ENCODE measurements at places on chromosomes 11 and 22.

GRCh38 chr11:100684101-100685065 lies 2.7 kb upstream of the ARHGAP42 start:
- no peak for DNase-seq

DNA sequence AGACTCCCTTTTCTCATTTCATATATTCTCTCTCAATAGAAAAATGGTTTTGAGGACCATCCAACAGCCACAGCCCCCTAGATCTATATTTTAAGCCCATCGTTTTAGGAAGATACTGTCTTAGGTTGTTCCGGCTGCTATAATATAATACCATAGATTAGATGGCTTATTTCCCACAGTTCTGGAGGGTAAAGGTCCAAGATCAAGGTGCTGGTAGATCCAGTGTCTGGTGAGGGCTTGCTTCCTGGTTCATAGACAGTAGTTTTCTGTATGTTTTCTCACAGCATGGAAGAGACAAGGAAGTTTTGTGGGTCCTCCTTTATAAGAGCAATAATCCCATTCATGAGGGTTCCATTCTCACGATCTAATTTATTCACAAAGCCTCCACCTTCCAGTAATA lies 215.1 kb downstream of the AASDHPPT start:
- DNase-seq = no peak

- no peak for DNase-seq
These were observed 17.8 kb upstream of the CARS1 start for GRCh38 chr11:3074912-3075589.

DNA sequence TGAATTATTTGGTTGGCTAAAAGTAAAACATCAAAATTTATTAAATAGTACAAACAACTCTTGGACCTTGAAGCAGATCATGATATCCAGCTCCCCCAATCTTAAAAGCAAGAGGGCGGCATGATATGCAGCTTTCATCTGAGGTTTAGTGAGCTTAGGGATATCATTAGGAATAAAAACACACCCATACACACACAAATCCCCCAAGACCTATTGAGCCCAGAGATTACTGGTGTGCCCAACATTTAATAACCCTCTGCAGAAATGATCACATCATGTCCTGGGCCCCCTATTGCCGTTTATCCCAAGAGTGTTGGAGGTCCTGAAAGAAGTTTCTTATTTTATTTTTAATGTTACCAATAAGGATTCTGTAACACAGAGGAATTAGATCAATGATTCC lies at the start of gene OR8D1:
Gene OR8D1 (minus strand): TSS at position 101 of the 400 bp plus-strand sequence. CDS start 3,183 bp downstream, outside the sequence.
- no peak for DNase-seq

- DNase-seq = no peak
These were observed 58.2 kb downstream of the COMMD9 start for GRCh38 chr11:36230779-36231699.

- DNase-seq = no peak
These were observed 378.7 kb upstream of the ANO5 start for GRCh38 chr11:21814169-21814568.

GRCh38 chr11:116636341-116636929 lies 136.4 kb downstream of the BUD13 start:
- DNase-seq = no peak

GRCh38 chr11:118410055-118410745 lies 8.8 kb downstream of the ATP5MG start:
- DNase-seq = no peak

DNA sequence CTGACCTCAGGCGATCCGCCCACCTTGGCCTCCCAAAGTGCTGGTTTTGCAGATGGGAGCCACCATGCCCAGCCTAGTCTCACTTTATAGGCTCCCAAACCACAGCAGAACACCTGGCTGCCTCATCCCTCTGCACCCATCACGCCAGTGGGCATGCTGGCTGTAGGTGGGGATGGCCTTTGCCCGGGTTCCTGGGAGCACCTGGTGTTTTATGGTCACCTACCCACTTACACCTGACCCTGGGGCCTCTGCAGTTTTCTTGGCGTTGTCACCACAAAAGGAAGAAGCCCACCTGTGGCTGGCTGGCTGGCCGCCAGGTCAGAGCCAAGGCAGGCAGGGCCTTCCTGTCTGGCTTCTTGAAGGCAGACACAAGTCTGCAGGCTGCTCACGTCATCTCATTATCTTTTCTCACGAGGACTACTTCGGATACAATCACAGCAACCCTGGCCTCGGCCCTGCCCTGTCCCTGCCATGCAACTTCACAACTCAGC lies 8.2 kb downstream of the RRP7A start:
- DNase-seq = no peak

- no peak for DNase-seq
These were observed 4.2 kb downstream of the ELF5 start for GRCh38 chr11:34509336-34509876.

DNA sequence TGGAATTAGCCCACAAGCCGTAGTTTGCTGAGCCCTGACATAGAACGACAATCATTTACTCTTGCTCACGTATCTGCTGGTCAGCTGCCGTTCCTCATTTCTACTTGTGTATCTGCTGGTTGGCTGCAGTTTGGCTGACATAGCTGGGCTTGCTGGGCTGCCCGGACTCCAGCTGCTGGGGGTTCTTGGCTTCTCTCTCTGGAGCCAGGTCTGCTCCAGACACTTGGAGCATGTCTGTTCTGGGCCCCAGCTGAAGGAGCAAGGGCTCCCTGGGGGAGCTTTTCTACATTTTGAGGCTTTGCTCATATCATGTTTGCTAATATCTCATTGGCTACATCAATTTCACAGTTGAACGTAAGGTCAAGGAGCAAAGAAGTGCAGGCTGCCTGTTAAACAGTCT lies 47.3 kb downstream of the PRDM11 start:
- DNase-seq = no peak

DNA sequence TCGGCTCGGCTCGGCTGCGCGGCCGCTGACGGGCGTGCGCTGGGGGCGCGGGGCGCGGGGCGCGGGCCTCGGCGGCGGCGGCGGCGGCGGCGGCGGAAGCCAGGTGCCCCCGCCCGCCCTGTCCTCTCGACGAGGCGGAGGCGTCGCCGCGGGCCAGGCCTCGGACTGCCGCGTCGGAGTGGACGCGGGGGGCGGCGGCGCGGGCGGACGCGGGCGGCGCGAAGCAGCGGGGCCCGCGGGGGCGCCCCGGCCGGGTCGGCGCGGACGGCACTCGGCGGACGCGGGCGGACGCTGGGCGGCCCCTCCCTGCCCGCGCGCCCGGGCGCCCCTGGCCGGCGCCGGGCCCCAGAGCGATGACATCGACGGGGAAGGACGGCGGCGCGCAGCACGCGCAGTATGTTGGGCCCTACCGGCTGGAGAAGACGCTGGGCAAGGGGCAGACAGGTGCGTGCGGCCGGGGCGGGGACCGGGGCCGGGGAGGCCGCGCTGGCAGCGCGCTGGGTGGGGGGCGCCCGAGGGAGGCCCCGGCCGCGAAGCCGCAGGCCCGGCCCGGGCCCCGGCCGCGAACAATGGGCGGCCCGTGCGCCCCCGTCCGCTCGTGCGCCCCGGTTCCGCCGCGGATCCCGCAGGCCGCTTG lies at the start of gene BRSK2:
Gene BRSK2 (plus strand): TSS at position 3 of the 637 bp plus-strand sequence. CDS start 351 bp downstream, at position 354.
- DNase-seq = no peak

Data from activated naive CD4-positive, alpha-beta T cell treated with anti-CD3 and anti-CD28 coated beads for 36 hours (primary cell).